Tibial nerve (tissue), 4 donors: ENCODE measurements at places on chromosomes 2 and 18. TPM values are rescaled to one million over a fixed set of nuclear protein-coding genes. Genes with fewer than 3 reads are reported as not detected.

ZAP70 gene
- 4.3 TPM for total RNA-seq

ZNF521 gene
- 66.3 TPM for total RNA-seq

GPC1 gene
- 143 TPM for total RNA-seq

AFF3 gene
- total RNA-seq, result 24.5 TPM

WDR12 gene
- total RNA-seq, result 9.8 TPM

PTPN2 gene
- 12.9 TPM for total RNA-seq

PTPRN gene
- not detected for total RNA-seq

NOSTRIN gene
- total RNA-seq, result 26.1 TPM

ASPRV1 gene
- total RNA-seq, result 6.0 TPM

HMSD gene
- not detected for total RNA-seq

AGAP1 gene
- 39.9 TPM for total RNA-seq

LRRTM1 gene
- 0.59 TPM for total RNA-seq

METTL5 gene
- total RNA-seq, result 50.7 TPM

OSR1 gene
- total RNA-seq, result 8.5 TPM

ALPI gene
- not detected for total RNA-seq

COLEC12 gene
- total RNA-seq, result 8.3 TPM

SPIRE1 gene
- total RNA-seq, result 72.5 TPM

IHH gene
- 0.63 TPM for total RNA-seq

PCARE gene
- 0.22 TPM for total RNA-seq

INO80D gene
- total RNA-seq, result 24.3 TPM

LINC00305 gene
- total RNA-seq, result not detected

ALLC gene
- total RNA-seq, result 13.0 TPM

STRADB gene
- total RNA-seq, result 24.9 TPM

ACP1 gene
- 68.2 TPM for total RNA-seq

MAPRE3 gene
- 18.2 TPM for total RNA-seq

MAL gene
- total RNA-seq, result 60.0 TPM

TMBIM1 gene
- total RNA-seq, result 184 TPM

CFAP53 gene
- 1.6 TPM for total RNA-seq

SNORC gene
- 6.9 TPM for total RNA-seq

CD8B gene
- not detected for total RNA-seq

ELOA2 gene
- not detected for total RNA-seq

AQP12B gene
- not detected for total RNA-seq

FSHR gene
- not detected for total RNA-seq

TTL gene
- 21.3 TPM for total RNA-seq

RESP18 gene
- total RNA-seq, result not detected

ACKR3 gene
- total RNA-seq, result 88.7 TPM

AKAIN1 gene
- total RNA-seq, result not detected

DOK6 gene
- 5.4 TPM for total RNA-seq

GPR75 gene
- 2.2 TPM for total RNA-seq

EPC2 gene
- total RNA-seq, result 25.7 TPM

CPO gene
- 0.63 TPM for total RNA-seq

TYMS gene
- not detected for total RNA-seq

CCDC74B gene
- 32.6 TPM for total RNA-seq

GKN2 gene
- total RNA-seq, result not detected

TGFA gene
- 12.6 TPM for total RNA-seq

UGT1A4 gene
- total RNA-seq, result not detected

ERFE gene
- not detected for total RNA-seq

EFHD1 gene
- total RNA-seq, result 29.1 TPM

HOXD8 gene
- 15.1 TPM for total RNA-seq

HNRNPLL gene
- total RNA-seq, result 62.5 TPM

PLB1 gene
- 8.4 TPM for total RNA-seq

ANKRD30BL gene
- total RNA-seq, result not detected

ITGA6 gene
- 395 TPM for total RNA-seq
